Fibroblast of lung (primary cell): ENCODE measurements at places on chromosomes 5 and 9. TPM values are rescaled to one million over a fixed set of nuclear protein-coding genes. Genes with fewer than 3 reads are reported as not detected.

DNA sequence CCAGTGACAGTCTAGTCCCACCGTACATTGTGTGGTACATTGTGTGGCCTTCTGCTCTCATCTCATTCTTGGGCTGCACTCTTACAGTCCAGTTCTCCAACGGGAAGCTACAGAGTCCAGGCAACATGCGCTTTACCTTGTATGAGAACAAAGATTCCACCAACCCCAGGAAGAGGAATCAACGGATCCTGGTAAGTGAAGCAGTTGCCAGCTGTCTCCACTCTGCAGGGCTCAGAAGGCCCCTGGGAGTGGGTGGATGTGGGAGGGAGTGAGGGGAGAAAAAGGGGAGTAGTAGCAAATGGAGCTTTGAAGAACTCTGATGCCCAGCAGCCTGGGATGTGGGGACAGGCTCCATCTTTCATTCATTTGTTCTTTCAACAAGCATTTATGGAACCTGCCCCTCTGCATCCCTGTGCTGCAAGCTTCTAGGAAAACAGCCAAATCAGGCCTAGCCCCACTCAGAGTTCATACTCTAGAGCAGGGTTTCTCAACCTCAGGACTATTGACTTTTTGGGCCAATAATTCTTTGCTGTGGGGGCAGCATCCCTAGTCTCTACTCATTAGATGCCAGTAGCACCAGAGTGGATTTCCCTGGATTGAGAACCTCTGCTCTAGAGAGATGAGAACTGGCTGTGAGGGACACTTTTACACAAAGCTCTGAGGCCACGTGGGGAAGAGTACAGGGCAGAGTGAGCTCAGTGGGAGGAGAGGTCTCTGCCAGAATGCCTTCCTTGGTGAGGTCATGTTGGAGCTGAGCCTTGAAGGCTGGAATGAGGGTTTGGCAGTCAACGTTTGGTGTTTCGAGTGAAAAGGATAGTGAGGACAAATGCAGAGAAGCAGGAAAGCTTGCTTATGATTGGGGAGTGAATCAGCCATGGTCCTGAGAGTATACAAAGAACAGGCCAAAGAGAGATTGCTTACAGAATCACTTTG is 1.1 kb downstream of the POLR1E start:
- peak; percentile 94 for DNase-seq

- no peak for DNase-seq
These were observed 70.7 kb downstream of the ANKRD33B start for GRCh38 chr5:10634562-10634961.

GRCh38 chr5:98248949-98249348 is 524.5 kb upstream of the RGMB start:
- DNase-seq = peak; percentile 94

Gene GFPT2
- total RNA-seq = 19.3 and 26.7 TPM in 2 replicates

Gene FST
- 129 and 759 TPM in 2 replicates for total RNA-seq

Gene SLC6A3
- total RNA-seq = not detected in 2 replicates

Gene SLC25A2
- total RNA-seq = 0.66 TPM in 1 of 2 replicates, not detected in the other
